ENCODE measurements at places on chromosomes 16 and 17.

DNA sequence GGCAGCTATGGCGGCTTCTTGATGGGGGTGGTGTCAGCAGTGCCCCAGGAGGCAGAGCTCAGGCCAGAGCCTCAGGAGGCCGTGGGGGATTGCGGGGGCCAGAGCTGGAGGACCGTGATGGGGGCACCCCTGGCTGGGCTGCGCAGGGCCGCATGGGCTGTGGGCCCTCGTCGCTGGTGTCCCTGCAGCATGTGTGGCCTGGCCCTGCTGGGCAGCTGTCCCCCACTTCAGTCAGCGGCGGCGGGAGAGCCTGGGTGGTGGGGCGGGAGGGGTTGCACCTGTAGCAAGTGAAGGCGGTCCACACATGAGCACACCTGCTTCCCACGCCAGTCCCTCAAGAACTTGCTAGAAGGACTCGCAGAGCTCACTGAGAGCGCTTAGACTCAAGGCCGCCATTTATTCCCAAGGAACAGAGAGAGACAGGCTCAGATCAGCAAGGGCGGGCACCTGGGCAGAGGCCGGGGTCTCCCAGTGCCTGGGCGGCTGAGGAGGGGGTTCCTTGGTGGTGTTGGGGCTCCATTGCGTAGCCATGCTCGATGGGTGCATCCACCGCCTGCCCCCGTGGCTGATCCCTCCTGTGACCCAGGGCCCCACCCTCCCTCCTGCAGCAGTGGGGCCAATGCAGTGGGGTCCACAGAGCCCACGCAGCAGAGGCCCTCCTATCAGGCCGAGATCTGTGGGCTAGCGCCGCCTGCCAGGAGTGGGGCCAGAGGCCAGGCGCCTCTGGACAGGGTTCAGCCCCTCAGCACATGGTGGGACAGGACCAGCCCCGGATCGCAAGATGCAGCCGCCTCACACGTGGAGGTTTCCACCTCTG is 15.7 kb downstream of the PRSS27 start:
- DNase-seq = no peak

- no peak for DNase-seq
Observed at GRCh38 chr16:87936375-87937230, at the start of gene CA5A. TSS of gene CA5A (minus strand) at chr16:87936529. CDS start at chr16:87936450, 79 bp downstream.

- DNase-seq = no peak
Observed at GRCh38 chr17:33124185-33124584, 132.5 kb downstream of the SPACA3 start.

DNA sequence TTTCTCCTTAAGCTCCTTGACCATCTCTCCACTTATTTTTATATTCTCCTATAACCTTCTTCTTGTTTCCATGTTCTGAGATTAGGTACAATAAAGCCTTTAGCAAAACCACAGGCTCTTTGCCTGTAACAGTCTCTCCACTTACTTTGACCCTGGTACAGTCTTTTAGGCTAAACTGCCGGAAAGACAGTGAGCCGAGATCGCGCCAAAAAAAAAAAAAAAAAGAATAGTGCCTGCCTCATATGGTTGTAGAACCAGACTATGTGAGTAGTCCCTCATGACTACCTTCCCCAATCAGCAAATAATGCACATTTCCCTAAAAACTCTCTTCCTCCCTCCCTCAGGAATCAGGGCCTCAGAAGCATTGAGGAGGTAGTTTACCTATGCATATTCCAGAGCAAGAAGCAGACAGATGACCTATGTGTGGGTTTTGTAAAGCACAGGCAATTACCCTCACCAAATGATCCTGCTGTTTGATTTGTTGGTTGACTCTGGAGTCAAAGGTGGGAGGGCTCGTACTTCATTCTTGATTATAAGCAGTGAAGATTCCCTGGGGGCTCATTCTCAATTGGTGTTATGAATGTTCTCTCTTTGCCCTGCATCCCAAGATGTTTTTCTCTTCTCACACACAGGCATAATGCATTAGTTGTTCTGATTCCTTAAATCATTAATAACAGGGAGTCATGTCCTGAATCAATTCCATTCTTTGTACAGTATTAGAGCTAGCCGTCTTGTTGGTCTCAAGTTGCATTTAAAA is 8.9 kb upstream of the NME1 start:
- DNase-seq = no peak

DNA sequence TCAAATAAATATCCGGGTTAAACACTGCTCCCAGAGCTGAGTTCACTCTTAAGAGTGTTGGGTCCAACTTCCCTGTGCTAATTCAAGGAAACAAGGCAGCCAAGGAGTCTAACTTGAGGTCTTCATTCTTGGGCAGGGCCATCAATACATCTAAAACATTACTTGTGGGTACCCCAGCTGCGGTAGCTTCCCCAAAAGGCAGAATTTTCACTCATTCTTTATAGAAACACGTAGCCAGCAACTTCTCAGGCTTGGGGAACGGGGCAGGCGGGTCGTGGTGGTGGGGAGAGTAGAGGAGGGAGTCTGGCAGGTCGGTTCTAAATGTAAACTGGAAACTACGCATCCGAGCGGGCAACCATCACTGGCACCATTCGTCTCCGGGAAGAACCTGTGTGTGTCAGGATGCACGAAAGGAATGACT is 666 bp upstream of the METTL9 start:
- no peak for DNase-seq

DNA sequence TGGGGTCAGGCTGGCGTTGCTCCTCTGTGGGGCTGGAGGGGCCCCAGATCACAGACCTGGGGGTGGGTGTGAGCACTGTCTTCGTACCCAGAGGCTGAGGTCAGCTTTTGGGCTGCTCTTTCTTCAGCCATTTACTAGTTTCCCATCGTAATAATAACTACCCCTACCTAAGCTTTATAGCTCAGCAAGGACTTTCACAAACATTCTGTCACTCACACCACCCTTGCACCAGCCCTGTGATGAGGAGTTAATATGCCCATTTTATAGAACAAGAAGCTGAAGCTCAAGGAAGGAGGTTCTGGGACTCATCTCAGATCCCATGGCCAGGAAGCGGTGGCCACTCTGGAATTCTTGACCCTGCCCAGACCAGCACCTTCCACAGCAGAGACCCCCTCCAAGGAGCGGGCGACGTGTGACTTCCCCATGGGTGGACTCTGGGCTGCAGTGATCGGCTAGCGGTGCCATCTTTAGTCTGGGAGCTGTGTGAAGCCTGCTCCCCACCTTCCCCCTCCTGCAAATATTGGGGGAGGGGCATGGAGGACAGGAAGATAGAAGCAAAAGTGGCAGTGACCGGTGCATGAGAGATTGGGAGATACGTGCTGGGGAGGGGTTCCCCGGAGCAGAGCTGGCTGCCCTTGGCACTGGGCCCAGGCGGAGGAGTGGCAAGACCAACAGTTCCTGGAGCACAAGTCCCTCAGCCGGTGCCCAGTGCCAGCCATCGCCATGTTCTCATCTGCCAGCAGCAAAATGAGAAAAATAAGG is 81.8 kb upstream of the TOB1 start:
- DNase-seq = no peak

GRCh38 chr17:41653892-41654677 is 29.7 kb upstream of the KRT17 start:
- DNase-seq = no peak

DNA sequence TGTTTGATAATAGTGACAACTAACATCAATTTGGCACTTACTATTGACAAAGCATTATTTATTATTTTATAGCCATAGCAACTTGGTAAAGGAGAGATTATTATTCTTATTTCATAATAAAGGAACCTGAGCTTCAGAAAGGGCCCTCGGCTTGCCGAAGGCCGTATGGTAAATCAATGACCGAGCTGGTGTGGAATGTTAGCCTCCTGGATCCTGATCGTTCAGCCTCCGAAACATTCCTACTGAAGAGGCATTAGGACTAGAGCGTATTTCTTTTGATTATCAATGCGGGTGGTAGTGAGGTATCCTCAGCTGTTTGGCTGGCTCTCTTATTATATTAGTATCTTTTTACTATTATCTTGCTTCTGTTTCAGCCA is 199.3 kb upstream of the TBX2 start:
- no peak for DNase-seq

GRCh38 chr16:85046931-85047866 is 19.6 kb downstream of the KIAA0513 start:
- DNase-seq = no peak

- no peak for DNase-seq
Observed at GRCh38 chr17:29571486-29571882, 3.0 kb downstream of the TP53I13 start.

DNA sequence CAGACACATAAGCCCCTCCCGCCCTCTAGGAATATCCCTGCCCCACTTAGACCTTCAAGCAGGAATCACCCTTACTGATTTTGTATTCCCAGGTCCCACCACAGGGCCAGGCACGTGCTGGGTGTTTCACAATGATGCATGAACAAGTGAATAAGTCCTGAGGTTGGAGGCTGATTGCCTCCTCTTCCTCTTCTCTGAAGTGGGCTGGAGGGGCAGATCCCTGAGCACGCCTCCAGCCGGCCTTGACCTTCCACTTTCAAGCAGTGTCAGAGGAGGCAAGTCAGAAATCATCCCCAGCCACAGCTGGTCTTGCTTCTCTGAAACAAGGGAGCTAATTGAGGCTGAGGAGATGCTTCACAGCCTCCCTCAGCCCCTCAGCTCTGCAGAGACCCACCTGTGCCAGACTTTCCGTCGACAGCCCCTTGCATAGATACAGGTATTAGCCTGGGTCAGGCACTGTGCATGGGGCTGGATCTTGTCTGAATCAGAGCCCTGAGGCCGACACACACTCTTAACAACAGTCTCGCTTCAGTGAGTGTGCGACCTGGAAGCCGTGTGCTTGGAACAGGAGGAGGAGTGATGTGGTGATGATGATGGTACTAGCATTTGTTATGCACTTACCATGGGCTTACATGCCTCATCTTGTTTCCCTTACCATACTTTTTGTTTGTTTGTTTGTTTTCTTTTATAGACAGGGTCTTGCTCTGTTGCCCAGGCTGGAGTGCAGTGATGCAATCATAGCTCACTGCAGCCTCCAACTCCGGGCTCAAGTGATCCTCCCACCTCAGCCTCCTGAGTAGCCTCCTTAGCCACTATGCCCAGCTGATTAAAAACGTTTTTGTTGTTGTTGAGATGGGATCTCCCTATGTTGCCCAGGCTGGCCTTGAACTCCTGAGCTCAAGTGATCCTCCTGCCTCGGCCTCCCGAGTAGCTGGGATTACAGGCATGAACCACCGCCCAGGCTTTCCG is 15.0 kb downstream of the MRM1 start:
- no peak for DNase-seq

DNA sequence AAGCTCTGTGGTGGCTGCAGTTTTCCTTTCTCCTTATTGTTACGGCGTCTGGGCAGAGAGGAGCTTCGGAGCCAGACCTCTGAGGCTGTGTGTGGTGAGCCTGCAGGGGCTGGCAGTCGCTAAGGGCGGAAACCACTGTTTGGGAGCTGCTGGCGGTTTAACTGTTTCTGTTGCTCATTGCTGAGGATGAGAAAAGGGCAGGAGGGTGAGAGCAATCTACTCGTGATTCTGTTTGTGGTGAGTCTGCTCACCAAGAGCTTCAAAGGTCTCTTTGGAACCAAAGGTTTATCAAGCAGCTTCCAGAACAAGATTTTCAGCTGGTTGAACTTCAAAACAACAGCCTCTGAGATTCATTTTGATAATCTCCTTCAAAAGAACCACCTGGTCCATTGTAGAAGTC is 143.9 kb downstream of the ANKFN1 start:
- DNase-seq = no peak

- no peak for DNase-seq
Observed at GRCh38 chr16:84594725-84595038, 23.2 kb downstream of the COTL1 start.

DNA sequence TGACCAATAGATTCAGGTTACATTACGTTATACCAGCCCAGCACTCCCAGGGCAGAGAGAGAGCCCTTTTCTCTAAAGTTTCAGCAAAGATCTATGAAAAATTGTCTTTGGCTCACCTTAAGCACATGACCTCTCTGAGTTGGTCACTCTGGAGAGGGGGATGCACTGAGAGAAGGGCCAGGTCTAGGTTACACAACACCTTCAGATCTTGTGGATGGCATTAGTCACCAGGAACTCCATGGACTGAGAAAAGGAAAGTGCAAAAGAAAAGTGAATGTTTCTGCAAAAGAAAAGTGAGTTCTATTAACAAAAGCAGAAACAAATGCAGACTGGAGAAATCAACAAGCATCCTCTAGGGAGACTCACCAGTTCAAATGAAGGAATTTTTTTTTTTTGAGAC is 253.3 kb upstream of the SALL1 start:
- no peak for DNase-seq

DNA sequence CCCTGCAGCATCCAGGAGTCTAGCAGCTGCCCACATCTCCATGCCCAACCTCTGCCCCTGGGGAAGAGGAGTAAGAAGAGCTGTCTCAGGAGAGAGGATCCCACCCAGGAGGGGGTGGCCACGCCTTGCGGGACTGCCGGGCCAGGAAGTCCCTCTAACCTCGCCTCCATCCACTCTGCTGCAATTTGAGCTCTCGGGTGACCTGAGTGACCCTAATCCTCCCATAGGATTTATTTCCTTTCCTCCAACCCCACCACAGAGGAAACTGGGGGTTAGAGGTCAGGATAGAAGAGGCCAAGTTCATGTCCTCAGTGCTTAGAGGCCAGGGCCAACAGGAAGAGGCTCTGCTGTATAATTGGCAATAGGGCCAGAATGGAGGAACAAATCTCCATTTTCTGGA is 22.6 kb upstream of the NGFR start:
- DNase-seq = no peak

- no peak for DNase-seq
Observed at GRCh38 chr17:60442271-60443173, 20.2 kb downstream of the CHCT1 start.

DNA sequence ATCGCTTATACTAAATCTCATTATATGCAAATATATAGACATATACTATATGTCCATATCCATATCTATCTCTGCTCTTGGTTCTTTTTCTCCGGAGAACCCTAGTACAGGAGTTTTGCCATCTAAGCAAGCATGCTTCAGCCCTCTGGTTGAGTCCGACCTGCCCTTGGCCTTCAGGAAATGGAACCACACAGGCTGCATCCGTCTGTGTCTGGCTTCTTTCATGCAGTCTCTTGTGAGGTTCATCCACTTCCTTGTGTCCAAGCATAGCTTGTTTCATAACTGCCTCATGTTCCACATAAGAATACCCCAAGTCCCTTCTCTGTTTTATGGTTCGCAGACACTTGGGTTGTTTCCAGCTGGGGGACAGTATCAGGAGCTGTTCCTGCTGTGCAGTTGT is 16.8 kb downstream of the SNX20 start:
- no peak for DNase-seq

Data from AG04449 (cell line).